CD4-positive, alpha-beta T cell treated with Interleukin-6 at 100 ng/mL for 8 hours (primary cell): ENCODE measurements at places on chromosomes 3 and 15.

GRCh38 chr3:146851665-146852064, 246.5 kb upstream of the PLSCR5 start:
- no peak for DNase-seq

GRCh38 chr3:71597286-71597685, 13.8 kb upstream of the FOXP1 start:
- no peak for DNase-seq

- DNase-seq: no peak
Measured at GRCh38 chr15:38454696-38455090, 766 bp downstream of the FAM98B start.

- DNase-seq: no peak
Measured at GRCh38 chr3:147934451-147935180, 525.5 kb downstream of the ZIC1 start.

- no peak for DNase-seq
Measured at GRCh38 chr3:129575233-129575996, 31.1 kb downstream of the PLXND1 start.

DNA sequence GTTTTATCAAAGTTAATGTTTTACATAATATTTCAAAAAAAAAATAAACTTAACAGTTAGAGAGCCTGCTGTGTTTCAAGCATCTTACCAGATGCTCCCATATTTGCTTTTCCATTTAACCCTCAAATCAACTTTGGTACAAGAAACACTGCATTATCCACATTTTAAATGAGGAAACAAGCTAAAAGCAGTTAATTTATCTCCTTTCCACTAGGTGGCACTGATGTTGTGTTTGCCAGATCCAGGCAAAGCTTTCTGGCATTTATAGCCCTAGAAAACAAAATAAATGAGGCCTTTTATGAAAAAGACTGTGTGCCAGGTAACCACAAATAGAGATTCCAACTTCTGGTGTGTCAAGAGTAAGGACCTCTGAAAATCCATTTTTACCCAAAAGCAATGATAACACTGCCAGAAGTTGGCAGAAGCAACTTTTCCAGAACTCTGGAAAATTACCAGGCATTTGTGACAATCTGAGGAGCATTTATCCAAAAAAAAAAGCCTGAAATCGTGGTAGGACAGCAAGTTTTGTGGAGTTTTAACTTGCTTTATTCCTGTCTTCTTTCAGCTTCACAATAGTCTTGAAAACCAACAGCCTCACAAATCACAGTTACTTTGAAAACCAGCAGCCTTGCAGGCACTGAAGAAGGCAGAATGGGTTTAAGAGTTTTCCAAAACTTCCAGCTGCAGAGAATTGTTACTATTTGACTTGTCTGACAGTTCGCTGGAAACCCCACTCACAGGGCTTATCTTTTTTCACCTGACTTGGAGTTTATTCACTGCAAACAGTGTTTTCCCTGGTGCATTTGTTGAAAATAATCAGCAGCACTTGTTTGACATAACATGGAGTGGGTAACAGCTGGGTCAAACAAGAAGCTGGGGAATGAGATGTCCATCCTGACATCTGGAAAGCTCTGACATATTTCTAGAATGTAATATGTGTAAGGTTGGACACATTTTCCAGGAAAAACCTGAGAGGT, 9.2 kb downstream of the FAM162A start:
- DNase-seq: peak; percentile 50

DNA sequence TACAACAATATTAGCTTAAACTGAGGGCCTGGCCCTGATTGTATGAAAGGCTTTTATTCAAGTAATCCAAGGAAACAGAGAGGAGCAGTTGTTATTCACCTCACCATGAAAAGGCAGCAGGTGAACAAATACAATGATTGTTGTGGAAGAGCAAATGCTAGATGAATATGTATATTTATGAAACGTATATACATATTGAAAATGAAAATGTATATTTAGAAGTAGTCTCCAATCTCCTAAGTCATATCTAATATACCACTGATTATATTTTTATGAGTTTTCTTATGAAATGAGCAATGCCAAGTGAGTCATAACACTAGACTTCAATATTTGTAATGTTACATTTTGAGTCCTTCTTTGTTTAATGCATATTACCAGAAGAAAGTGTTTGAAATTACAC, 116.2 kb upstream of the KCNMB2 start:
- DNase-seq: no peak

DNA sequence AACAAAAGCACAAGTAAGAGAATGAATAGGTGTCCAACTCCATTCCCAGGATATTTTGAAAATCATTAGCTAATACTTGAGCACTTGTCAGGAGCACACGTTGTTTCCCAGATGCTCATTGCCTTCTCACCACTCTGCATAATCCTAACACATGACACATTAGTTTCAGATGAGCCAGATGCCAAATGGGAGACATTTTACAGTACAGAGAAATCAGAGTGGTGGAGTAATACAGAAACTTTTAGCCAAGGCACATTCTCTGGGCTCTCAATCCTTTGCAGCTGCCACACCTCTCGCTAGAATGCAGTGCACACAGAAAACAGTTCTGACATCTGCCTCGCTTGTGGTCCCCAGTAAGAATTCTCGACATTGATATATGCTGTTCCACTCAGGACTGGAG, 76.6 kb downstream of the P3H2 start:
- DNase-seq: no peak

DNA sequence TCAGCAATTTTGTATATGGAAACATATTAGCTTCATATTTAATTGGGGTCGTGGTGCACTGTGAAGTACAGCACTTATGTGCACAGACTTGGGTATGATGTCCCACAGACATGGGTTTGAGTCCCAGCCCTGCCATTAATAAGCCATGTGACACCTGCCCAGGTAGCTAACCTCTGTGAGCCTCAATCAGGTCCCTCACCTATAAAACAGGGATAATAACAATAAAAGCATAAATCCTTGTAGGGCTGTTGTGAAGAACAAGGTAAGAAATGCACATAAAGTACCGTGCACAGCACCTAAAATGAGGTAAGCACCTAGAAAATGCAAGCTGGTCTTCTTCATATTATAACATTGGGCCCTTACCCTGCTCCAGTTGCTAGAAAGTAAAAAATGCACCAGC, 173.5 kb upstream of the WNT5A start:
- no peak for DNase-seq

DNA sequence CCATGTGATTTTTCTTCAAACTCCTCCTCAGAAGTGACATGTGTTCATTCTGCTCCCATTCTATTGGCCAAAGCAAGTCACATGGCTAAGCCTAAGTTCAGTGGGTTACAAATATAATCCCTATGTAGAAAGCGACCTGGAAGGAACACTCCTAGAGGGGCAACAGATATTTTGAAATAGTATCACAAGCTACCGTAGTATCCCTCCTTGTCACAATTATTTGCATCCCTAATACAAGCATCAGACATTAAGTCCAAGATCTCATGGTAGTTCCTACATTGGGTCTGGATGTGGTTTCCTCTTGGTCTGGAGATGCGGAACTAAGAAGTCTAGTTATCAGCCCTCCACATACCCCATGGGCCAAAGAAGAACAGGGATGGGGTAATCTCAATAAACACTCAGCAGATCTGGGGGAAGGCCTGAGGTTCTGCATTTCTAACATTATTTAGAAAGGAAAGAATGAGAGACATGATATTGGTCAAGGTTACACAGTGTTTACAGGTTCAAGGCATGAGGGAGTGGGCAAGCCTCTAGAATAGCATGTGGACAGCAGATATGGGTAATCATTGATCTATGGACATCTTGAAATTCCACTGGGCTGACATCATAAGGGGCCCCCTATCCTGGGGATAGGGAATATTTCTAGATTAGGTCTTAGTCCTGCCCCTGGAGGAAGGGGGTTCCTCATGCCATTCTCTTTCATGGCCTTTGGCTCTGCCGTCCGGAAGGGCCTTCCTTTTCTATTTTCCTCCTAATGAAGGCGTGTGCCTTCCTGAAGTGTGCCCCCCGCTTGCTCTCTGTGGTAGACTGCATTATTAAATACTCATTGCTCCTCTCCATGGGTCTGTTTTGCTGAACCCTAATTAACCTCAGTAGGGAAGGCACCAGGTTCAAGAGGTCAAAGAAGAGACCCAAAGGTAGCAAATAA, 17.8 kb upstream of the ABHD2 start:
- no peak for DNase-seq

- DNase-seq: no peak
Measured at GRCh38 chr3:194584320-194584776, 48.9 kb downstream of the TMEM44 start.

DNA sequence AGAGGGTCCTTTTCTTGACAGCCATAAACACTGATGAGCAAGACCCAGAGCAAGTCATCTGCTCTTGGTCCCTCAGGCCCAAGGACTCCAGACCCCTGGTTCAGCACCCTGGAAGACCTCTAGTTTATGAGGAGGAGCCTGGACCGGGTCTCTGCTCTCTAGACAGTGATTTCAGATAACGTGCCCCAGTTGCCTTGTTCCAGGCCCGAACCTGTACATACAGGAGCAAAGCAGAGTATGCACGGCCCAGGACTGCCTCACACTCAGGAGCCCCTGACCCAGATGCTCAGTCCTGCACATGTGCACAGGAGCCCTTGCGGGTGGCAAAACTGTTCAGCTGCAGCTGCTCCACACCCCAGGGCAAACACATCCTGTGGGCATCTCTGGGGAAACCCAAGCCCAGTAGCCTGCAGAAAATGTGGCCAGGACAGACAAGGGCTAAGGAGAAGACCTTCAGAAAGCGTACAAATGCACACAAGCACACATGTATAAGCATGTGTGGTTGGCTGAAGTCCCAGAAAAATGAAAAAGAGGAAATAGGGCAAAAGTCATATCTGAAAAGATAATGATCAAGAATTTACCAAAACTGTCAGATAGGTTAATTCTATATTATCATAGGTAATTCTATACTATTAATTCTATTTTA, 59.9 kb upstream of the CORO2B start:
- no peak for DNase-seq

- no peak for DNase-seq
Measured at GRCh38 chr3:187212705-187213104, 15.4 kb downstream of the RTP1 start.

- DNase-seq: no peak
Measured at GRCh38 chr3:35524856-35525255, 114.5 kb upstream of the ARPP21 start.

DNA sequence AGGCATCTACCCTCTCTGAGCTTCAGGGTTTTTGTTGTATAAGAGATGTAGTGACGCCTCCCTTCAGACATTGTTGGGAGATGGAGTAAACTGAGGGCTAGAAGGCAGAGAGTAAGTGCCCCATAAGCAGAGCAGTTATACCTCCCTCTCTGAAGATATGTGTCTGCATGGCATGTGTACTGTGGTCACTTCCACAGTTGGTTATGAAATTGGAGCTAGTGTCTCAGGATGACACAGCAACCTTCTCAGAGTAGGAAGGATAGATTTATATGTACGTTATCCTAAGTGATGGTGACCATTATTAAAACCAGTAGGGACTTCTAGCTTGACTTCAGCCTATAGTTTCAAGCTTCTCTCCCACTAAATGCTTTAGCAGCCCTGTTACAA, 17.9 kb downstream of the PXK start:
- DNase-seq: no peak

GRCh38 chr3:132925256-132925930, 112.8 kb upstream of the TMEM108 start:
- no peak for DNase-seq

DNA sequence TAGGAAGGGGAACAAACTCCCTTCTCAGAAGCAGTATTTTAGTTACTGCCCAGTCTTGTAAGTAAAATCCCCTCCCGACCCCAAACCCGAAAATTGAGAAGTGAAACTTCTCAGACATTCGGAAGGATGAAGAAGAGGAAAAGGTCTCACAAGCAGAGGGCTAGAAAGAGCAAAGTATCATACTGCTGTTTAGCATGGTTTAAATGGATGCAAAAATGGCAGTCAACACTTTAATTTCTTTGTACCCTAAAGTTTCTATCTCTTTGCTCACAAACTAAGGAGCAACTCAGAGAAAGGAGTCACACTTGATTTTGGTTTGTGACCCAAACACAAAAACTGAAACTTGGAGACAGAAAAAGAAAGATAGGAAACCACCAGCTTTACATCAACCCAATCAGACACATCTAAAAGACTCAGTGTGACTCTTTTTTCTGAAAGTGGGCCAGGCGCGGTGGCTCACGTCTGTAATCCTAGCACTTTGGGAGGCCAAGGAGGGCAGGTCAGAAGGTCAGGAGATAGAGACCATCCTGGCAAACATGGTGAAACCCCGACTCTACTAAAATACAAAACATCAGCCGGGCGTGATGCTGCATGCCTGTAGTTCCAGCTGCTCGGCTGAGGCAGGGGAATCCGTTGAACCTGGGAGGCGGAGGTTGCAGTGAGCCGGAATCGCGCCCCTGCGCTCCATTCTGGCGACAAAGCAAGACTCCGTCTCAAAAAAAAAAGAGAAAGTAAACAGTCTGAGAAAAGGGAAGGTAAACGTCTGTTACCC, 63.2 kb upstream of the ATP11B start:
- no peak for DNase-seq

GRCh38 chr3:94156626-94157025, 93.8 kb downstream of the NSUN3 start:
- no peak for DNase-seq

DNA sequence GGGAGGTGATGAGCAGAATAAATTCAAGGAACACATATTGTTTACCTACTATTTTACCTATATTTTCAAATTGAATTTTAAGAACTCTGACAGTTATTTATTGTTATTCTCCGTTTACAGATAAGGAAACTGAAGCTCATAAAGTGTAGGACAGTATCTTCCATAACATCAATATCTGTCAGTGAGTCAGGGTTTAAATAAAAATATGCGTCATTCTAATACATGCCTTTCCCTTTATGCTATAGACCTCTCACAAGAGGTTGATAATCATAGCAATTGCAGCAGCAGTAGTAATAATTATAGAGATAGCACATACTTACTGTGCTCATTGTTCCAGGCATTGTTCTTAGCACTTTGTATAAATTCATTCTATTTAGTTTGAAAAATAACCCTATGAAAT, 101.1 kb downstream of the EPHA6 start:
- no peak for DNase-seq
